Left renal pelvis (tissue), 4 donors: ENCODE measurements at places on chromosomes 6 and 20. TPM values are rescaled to one million over a fixed set of nuclear protein-coding genes. Genes with fewer than 3 reads are reported as not detected.

DNA sequence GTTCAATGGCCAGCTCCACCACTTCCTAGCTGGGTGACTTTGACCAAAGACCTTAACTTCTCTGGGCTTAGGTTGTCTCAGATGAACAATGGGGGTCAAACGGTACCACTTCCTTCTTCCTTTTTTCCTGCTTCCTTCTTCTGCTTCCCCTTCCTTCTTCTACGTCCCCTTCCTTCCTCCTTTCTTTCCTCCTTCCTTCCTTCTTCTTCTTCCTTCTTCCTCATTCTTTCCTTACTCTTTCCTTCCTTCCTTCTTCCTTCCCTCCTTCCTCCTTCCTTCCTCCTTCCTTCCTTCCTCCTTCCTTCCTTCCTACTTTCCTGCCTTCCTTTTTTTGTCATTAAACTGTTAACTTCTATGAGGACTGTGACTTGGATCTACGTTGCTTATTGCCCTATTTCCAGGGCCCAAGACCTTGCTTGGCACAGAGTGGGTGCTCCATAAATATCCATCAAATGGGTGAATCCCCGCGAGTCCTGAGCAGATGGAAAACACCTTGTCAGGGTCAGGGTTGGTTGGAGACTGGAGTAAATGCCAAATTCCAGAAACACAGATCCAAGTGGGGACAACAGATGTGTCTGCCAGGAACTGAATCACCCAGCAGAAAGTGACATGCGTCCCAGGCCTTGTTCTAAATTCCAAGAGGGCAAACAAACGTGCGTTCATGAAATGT is 243.3 kb downstream of the PREX1 start:
- no peak for DNase-seq

PRRT1 gene
- 2.5 TPM for polyA plus RNA-seq

DNA sequence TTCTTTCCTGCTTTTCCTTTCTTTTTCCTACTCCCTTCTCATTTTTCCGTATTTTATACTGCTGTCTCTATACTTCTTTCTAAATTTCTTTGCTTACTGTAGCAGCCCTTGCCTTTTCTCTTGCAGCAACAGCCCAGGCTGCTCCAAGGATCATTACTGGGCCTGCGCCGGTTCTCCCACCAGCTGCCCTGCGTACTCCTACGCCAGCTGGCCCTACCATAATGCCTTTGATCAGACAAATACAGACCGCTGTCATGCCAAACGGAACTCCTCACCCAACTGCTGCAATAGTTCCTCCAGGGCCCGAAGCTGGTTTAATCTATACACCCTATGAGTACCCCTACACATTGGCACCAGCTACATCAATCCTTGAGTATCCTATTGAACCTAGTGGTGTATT is 148.8 kb downstream of the QKI start:
- no peak for DNase-seq

DNA sequence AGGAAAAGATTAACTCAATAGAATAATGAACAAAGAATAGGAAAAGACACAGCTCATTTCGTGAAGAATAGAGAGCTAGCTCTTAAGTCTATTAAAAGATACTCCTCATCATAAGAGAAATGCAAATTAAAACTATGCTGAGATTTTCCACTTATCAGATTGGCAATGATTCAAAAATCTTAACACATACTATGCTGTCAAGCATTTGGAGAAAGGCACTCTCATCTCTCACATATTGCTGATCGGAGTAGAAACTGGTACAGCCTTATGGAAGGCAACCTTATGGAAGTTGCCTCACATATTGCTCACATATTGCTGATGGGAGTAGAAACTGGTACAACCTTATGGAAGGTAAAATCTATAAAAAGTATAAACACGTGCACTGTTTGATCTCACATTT is 21.4 kb upstream of the PLAGL1 start:
- DNase-seq, result no peak

TMEM151B gene
- 1.5 TPM for polyA plus RNA-seq

DNA sequence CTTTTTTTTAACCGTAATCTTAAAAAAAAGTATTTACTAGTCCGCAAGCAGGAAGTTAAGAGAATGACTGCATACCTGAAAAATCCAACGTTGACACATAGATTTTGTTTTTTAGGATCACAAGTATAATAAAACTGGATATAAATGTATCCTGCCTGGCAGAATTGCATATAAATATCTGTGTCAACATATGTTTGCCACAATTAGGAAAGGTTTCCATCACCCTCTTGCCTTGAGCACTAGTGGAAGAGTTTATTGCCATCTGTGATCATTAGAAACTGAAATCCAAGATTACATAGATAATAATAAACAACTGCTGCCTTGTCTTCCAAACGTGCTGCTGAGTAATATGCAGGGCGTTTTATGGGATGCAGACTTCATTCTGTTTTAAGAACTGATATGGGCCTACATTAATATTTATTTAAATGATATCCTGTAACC is 27.9 kb downstream of the PLEKHG1 start:
- DNase-seq, result no peak
